ENCODE measurements at places on chromosomes 11 and 22. TPM values are rescaled to one million over a fixed set of nuclear protein-coding genes. Genes with fewer than 3 reads are reported as not detected.

The HTR3A gene
- total RNA-seq, result not detected

- DNase-seq, result no peak
Observed at GRCh38 chr11:27972522-27973170, 135.3 kb downstream of the KIF18A start.

The MRGPRX2 gene
- not detected for total RNA-seq

DNA sequence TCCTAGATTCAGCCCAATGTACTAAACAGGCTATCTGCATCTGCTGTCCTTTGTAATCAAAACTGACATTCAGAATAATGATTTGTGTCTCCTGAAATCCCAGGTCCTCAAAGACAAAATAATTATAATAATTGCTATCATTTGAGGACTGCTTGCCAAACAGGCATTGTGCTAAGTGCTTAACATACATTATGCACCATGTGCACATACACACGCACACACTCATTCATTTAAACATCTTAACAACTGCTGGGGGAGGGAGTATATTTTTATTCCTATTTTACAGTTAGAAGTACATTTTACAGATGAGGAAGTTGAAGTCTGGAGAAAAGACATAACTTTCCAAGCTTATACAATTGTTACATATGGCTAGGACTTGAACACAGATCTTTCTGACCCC is 308.0 kb upstream of the ZC3H12C start:
- DNase-seq, result no peak

- DNase-seq, result no peak
Observed at GRCh38 chr11:100752371-100753171, 65.5 kb downstream of the ARHGAP42 start.
